ENCODE measurements at places on chromosomes 7 and 10.

DNA sequence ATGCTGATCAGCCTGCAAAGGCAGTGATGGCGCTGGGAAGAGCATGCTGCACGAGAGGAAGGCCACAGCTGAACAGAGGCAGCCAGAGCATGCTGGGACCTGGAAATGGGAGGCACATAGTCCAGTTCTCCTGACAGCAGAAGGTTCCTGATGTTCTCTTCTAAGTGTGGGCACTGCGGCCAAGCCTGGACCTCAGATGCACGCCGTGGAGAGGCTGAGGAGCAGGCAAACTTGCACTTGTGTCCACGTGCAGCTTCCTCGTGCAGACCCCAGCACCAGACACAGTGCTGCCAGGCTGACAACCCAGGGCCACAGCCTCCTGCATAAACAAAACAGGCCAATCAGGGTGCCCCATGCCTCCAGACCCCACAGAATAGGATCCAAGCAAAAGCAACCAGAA, 93.5 kb upstream of the LANCL2 start:
- DNase-seq, result no peak

- no peak for DNase-seq
These were observed 880 bp downstream of the HOXA5 start for GRCh38 chr7:27142580-27143022.

DNA sequence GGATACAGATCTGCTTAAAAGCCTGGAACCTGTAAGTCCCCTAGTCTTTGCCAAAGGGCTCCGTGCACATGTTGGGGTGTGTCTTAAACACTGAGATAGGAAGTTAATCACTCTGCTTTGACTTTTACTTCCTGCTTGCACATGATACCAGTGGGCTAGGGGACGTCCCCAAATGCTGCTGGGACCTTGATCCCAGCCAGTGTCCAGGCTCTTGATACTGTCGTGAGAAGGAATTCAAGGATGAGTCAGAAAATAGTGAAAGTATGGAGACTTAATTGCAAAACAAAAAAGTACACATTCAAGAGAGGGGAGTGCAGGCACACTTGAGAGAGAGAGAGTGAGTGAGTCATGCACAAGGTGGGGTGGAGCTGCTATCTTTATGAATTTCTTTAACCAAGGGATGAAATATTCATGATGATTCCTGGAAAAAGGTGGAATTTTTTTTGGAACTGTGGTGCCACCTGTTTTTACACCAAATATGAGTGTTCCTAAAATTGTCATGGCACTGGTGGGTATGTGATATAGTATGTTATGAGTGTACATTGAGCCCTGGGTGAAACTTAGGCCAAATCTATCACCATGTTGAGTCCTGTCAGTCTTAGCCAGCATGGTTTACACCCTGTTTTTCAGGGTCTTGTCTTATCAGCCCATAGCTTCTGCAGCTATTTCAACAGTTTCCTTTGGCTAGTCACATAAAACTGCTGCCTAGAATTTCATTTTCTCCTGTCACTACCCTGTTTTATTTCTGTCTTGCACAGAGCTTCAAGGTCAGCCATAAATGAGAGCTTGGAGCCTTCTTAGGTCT, 88.3 kb upstream of the CYP26C1 start:
- no peak for DNase-seq

- DNase-seq, result no peak
These were observed 320.5 kb downstream of the PHF14 start for GRCh38 chr7:11294218-11294617.

- DNase-seq, result no peak
These were observed 174.0 kb upstream of the PFKP start for GRCh38 chr10:2893158-2893845.

GRCh38 chr7:37393476-37393875, 55.2 kb downstream of the ELMO1 start:
- DNase-seq, result no peak

- no peak for DNase-seq
These were observed 15.1 kb upstream of the ELN start for GRCh38 chr7:74012842-74013249.

DNA sequence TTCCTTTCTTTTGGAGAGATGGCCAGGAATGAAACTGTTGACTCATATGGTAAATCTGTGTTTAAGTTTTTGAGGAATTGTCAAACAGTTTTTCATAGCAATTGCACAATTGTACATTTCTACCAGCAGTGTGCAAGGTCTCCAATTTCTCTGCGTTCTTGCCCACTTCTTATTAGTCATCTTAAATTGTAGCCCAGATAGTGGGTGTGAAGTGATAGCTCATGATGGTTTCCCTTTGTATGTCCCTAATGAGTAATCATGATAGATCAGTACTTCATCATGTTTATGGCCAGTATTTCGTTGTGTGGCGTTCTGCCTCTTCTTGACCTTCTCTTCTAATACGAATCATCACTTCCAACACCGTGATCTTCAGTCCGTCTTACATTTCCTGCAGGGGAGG, 136.3 kb downstream of the DOCK1 start:
- DNase-seq, result no peak

GRCh38 chr10:1404323-1405260, 332.7 kb downstream of the ADARB2 start:
- DNase-seq, result peak; percentile 7

DNA sequence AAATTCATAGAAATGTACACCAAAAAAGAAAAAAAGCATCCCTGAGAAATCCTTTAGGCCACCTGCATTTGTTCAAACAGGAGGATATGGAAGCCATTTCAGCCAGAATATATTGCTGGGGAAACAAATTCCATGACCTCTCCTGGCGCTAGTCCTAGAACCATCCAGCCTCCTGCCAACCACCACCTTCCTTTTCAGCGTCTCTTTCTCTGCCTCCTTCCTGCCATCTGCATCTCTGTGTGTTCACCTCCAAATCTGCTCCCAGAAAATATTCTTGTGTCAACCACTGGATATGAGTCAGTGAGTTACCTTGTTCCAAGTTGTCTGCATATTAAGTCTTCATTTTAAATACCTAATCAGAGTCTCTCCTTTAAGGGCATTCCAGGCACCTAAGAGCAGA, 50.6 kb upstream of the NPY start:
- no peak for DNase-seq

DNA sequence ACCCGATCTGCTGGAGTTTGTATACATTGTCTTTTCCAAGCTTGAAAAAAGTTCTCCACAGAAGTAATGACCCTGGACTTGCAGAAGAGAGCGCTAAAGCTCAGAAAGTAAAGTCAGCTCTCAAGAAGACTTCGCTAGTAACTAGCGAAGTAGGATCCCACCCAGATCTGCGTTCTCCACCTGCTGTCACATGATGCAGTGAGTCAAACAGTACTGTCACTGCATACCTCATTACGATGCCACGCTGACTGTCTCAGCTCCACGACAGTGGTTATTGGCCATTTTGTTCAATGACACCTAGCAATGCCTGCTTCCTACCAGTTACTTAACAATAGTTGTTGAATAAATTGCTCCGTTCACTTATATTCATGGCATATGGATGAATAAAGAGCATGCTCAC, 29.7 kb upstream of the SEC61G start:
- DNase-seq, result peak; percentile 36

- peak; percentile 37 for DNase-seq
These were observed 69.3 kb downstream of the ETV1 start for GRCh38 chr7:13920053-13920697.
